ENCODE measurements at places on chromosomes 12 and 14.

GRCh38 chr12:110372056-110372425 lies 31.5 kb downstream of the ANAPC7 start:
- no peak for DNase-seq

DNA sequence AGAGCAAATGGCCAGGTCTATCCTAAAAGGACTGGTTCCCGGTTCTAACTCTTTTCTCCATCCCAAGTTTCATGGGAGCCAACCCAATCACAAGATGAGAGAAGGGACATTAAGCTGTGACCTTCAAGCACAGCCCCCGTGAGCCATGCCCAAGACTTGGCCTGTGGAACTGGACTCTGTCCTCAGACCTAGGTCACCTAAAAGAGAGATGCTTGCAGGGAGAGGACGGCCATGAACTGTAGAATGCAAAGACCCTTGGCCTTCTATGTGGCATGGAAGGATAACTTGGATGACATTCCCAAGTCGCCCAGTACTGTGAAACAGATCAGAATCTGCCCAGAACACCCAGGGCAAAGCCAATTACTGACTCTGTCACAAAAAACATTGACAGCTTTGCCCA lies 263.5 kb downstream of the DPF3 start:
- DNase-seq = no peak

DNA sequence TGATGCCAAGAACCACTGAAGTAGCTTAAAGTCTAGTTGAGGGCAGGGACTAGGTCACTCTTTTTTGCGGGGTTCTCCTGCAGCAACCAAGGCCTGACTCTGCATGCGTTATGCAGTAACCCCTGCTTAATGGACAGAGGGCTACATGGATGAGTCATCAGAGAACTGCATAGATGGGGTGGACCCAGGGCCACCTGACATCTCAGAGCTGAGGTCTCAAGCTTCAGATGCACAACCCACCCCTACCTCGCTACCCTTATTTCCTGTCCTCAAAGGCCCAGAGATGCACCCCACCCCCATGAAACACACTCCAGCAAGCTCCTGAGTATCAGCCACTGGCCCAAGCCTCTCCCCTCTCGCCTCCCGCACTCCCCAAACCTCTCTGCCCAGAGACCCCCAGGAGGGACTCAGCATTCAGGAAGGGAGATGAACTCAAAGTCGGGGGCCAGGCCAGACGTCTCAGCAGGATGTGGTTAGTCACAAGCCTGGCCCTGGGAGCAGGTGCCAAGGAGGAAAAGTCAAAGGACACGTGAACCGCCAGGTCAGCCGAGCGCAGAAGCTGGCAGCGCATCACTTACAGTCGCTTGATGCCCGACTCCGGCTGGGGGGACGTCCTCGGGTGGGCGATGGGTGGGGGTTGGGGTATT lies 25.8 kb downstream of the SNRNP35 start:
- no peak for DNase-seq

DNA sequence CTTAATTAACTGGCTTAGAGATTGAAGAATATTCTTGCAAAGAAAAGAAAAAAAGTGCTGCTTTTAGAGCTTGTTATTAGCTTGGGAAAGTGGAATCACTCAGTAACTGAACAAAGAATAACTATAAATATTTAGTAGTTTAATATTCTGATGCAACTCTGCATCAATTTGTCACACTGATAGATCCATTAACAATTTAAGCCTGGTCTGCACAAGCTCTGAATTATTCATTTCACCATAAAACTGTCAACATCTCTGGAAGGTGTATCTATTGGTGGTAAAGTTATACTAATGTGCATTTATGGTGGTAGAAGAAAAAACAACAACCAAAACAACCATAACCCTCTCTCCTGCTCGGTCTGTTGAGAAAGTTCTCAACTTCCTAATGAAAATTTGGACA lies 38.1 kb upstream of the SLC35F4 start:
- no peak for DNase-seq

- DNase-seq = no peak
Observed at GRCh38 chr14:89368490-89369477, 48.2 kb downstream of the FOXN3 start.

GRCh38 chr12:55818140-55818728 lies 393 bp downstream of the ORMDL2 start:
- peak; percentile 84 for DNase-seq

GRCh38 chr12:54439521-54440255 lies 20.6 kb upstream of the ITGA5 start:
- peak; percentile 85 for DNase-seq

DNA sequence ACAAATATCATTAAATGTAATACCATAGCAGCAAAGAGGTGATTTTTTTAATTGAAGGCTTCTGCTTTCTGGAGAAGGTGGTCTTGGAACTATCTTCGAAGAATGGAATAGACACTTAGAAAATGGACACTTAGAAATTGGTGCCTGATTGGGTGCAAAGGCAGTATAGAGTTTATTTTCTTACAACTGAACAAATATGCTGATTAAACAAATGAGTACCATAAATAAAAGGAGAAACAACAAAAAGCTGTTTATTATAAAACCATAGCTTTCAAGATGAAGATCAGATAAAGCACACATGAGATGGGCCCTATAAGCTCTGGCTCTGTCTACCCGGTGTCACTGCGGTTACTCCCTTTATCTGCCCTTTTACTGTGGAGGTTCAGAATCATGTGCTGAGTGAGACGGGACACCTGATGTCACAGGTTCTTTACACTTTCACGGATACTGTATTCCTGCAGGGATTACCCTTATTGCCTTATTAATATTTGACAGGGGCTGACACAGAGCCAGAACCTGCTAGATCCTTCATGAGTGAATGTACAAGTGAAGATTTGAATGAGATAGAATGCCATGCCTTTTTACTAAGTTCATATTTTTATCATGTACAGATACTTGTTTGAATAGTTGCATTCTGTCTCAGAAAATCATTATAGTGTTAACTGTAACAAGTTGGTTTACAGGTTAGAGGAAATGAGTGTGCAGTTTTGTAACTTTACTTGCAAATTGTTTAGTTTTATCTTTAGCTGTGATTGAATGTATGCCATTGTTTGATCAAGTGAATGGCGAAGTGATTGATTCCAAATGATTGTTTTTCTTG lies 477.5 kb upstream of the RGS6 start:
- no peak for DNase-seq

- DNase-seq = no peak
Observed at GRCh38 chr12:121648458-121649028, 20.9 kb downstream of the MORN3 start.

GRCh38 chr14:35254736-35255135 lies 37.4 kb upstream of the PSMA6 start:
- DNase-seq = no peak

GRCh38 chr12:91778091-91778832 lies 367.4 kb downstream of the BTG1 start:
- peak; percentile 3 for DNase-seq

DNA sequence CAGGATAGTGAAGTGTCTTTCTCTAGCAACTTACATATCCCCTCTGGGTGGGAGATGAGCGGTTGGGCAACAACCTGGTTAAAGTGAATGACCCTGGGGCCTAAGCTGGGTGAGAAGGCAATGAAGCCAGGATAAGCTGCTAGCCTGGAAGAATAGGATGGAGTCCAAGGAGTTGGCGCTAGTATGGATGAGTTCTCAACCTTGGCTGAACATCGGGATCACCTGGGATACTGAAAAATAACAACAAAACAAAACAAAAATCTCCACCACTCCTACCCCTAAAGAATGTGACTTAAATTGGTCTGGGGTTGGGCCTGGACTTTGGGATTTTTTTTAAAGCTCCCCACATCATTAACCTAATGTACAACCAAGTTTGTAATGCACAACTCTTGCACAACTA lies 4.8 kb upstream of the RPS6KA5 start:
- no peak for DNase-seq

GRCh38 chr12:52631676-52632459 lies 13.5 kb upstream of the KRT73 start:
- no peak for DNase-seq

DNA sequence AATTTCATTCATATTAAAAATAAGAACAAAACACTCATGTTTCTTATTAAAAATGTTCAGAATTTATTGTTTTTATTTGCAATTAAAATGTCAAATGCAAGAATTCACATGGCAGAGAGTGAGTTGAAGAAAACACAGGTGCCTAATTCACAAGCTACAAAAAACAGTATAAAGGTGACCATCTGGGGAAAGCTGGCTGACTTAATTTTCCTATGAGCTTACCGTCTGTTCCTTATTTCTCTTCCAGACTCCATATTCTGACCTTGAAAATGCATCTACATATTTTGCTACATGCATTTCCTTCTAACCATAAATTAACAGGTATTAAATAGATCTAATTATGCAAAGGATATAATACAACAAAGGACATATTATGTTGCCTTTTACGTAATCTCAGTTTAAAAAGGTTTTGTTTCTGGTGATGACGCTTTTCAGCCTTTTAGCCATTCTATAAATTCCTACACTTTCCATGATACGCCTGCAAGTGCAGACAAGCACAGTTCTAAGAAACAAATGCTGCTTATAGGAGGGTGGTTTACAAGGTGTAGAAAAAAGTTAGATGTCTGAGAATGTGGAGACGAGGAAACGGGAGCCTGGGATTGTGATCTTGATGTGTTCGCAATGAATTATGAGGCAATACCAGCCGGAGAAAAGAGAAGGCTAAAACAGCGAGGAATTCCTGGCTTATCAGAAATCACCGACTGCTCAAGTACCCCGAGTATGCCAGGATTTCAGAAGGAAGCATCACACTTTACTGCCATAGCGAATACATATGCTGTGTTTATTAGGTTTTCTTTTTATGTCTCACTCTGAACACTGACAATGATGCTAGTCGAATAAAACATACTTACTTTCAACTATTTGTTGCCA lies 24.6 kb downstream of the LIN7A start:
- DNase-seq = no peak

DNA sequence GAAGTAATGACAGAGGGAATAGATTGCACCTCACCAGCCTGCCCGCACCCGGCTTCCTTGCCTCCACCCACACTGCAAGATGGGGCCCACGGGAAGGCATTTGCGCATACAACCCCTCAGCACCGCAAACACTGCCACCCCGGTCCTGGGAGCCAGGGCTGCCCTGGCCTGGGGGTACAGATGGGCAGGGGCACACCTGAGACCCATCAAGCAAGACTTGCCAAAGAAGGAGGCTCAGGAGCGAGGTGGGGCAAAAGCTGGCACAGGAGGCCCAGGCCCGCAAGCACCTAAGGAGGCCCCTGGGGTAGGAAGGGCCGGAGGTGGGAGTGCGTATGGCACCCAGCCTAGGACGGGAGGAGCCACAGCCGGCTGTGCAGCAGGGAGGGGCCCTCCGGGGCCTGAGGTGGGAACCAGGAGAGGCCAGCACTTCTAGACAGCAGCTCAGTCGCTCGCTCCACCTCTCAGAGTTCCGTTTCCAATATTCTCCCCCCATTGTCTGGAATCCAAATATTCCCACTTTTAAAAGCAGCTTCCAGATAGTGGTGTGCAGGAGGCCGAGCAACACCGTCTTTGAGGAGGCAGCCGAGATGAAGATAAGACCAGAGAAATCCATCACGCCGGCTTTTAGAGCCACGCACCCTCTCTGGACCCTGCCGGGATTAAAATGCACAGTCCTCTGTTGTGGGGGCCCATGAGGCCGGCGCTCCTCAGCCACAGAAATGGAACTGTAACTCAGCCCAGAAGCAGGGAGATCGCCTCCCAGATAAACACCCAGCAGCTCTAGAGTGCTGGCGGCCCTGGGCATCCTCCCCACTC lies 12.2 kb upstream of the C14orf180 start:
- DNase-seq = no peak

GRCh38 chr14:100844846-100845245 lies 18.9 kb downstream of the MEG3 start:
- no peak for DNase-seq

DNA sequence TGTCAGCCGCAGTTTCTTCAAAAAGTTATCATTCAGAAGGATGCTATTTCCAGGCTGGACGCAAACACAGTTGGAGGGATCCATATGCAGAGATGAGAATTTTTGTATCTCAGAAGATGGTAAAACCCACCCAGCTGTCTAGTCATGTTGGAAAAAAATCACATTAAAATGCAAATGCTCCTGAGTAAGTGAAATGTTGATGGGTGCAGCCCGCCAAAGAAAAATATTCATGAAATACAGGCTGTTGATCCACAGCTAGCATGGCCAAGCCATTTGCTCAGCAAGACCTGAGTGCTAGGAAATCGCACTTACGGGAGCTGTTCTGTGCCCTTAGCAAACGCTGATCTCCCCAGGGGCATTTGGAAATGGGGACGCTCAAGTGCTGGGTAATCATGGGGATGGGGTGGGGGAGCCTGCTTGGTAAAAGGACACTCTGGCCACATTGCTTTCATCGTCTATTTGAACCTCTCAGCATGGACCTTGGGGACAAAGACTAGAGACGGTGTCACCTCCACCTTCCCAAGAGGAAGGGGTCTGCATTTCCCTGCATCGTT lies 25.7 kb downstream of the TUNAR start:
- DNase-seq = no peak

- DNase-seq = no peak
Observed at GRCh38 chr14:89654998-89655397, 238.0 kb upstream of the FOXN3 start.

All from GM03348 (cell line).